Activated CD4-positive, CD25-positive, alpha-beta regulatory T cell treated with anti-CD3 and anti-CD28 coated beads, Interleukin-2, amount 50 U/mL, for 72 hours (primary cell): ENCODE measurements at places on chromosomes 2 and 18.

- no peak for DNase-seq
Measured at GRCh38 chr18:56929886-56930285, 217.0 kb upstream of the BOD1L2 start.

DNA sequence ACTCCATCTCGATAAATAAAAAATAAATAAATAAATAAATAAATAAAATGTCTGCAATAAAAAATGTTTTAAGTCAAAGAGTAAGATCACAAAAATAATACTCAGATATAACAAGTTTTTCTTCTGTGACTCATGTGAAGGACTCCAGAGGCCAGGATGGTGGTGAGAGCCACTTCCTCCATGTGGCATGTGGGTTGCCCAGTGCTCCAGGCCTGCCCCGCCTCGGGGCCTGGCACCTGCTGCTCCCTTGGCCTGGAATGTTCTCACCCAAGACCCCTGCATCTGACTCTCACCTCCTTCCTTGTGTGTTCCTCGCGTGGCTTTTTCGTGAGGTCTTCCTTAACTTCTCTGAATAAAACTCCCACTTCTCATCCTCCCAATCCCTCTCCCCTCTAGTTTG lies 77.4 kb upstream of the LDLRAD4 start:
- DNase-seq = no peak

GRCh38 chr2:238786792-238787490 lies 60.9 kb upstream of the TWIST2 start:
- no peak for DNase-seq

- no peak for DNase-seq
Measured at GRCh38 chr18:45286431-45286830, 328.8 kb upstream of the SLC14A2 start.

DNA sequence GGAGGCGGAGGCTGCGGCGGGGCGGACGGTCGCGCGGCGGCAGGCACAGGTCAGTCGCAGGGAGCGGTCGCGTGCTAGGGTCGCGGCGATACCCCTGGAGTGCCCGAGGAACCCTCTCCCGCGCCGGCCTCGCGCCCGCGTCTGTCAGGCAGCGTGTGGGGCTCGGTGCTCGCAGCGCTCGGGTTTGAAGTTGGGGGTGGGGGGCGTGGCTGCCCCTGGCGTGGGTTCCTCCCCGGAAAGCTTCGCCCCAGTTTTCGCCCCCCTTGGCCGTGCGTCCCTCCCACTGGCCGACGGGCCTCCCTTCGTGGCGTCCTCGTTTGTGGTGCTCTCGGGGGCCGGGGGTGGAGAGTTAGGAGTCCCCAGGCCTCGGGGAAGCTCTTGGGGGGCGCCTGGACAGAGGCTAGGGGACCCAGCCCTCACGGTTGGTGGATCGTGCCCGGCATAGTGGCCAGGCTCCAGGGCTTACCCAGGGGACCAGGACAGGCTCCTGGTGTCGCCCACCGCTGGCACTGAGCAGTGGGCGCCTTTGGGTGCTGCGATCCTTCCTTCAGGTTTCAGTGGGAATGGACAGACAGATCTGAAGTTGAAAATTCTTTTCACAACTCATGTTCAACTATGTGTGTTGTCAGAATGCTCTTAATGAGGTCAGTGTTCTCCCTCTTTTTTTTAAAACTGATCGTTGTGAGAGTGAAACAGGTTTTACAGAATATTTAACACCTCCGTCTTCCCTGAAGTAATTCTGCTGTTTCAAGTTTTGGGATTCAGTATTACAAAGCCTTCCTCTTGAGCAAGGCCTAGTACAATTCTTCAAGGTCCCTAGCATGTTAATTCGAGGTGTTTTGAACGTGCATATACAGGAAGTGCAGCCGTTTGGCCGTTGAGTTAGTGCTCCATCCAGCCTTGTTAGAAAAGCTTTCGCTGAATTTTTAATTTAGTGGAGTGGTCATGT lies 604 bp downstream of the RALBP1 start:
- DNase-seq = no peak

DNA sequence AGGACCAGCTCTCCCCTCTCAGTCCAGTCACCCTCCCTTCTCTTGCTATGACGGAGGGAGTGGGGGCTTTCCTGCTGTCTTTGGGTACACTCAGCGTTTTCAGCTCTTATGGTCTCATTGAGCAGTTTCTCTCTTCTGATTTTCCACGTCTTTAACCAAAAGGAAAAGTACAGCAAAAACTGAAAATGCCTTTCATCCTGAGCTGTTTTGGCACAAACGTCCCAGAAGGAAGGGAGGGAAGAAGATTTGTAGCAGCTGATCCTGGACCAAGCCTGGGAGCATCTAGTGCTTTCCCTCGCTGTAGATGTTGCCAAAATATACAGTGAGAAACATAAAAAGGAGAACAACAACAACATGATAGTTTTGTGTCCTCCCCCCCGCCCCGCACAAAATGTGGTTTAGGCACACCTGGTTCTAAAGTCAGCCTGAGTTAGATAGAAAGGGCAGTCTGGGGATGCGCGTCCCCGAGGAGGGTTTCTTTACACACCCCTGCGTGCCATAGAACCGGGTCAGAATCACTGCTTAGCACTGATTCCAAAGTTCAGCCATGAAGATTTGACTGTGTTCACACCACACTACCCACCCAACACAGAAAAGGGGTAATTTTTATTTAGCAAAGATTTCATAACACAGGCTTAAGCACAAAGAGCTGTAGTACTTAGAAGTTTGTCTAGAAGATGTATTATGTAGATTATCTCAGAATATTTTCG lies 53.4 kb downstream of the SLC40A1 start:
- no peak for DNase-seq

GRCh38 chr18:10032331-10033015 lies 118.7 kb downstream of the VAPA start:
- no peak for DNase-seq

DNA sequence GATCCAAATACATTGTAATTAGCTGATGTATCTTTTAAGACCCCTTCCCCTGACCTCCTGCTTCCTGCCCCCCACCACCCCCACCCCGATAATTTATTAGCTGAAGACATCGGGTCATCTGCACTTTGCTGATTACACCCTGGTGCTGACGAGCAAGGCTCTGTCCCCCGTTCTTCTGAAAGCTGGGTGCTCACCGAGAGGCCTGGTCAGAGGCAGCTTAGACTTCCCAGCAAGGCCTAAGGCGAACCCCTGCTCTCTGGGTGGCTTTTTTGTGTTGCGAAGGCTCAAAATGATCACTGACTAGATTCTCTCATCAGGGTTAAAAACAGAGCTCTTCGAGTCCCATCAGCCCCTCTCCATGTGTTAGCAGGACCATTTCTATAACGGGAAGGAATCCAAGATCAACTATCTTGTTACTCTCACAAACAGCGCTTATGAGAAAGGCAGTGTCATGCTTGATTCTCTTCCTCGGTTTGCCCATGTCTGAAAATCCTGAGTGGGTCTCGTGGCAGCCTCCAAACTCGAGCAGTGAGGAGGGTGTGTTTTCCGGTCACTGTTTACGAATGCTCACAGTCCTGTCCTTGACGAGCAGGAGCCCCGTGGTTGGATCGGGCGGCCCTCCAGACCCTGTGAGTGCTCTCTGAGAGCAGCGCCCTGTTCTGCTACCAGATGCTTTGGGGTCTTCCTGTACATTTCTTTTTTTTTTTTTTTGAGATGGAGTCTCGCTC lies 201.6 kb downstream of the HDAC4 start:
- no peak for DNase-seq

DNA sequence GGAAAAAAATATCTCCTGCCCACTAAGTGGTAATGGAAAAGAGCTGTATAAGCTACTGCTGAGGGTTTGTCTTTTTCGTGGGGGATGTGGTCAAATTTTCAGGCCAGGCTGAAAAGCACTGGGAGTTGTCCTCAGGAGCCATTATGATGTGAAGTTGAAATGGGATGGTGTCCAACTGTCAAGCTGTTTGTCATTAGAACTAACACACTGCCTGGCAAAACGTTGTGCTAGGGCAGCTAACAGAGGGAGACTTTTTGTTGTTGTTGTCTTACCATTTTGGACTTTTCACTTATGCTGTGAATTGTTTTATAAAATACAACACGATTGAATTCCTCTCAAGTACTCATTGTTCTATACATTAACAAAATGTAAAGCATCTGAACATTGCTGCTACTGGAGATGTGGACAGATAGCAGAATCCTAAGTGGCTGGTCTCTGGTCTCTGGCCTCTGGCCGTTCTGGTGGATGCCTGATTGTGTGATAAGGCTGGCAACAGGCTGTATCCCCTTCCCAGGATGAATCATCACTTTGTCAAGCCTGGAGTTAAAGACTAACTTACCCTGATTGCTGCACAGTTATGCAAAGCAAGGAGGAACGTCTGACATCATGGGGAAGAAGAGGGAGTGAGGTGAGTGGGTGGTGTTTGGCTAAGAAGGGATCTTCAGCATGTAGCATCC lies 2.3 kb downstream of the MYO1B start:
- DNase-seq = no peak

GRCh38 chr2:157418239-157418641 lies 25.6 kb downstream of the CYTIP start:
- DNase-seq = no peak

- DNase-seq = no peak
Measured at GRCh38 chr2:100745604-100746003, 74.3 kb upstream of the NPAS2 start.

DNA sequence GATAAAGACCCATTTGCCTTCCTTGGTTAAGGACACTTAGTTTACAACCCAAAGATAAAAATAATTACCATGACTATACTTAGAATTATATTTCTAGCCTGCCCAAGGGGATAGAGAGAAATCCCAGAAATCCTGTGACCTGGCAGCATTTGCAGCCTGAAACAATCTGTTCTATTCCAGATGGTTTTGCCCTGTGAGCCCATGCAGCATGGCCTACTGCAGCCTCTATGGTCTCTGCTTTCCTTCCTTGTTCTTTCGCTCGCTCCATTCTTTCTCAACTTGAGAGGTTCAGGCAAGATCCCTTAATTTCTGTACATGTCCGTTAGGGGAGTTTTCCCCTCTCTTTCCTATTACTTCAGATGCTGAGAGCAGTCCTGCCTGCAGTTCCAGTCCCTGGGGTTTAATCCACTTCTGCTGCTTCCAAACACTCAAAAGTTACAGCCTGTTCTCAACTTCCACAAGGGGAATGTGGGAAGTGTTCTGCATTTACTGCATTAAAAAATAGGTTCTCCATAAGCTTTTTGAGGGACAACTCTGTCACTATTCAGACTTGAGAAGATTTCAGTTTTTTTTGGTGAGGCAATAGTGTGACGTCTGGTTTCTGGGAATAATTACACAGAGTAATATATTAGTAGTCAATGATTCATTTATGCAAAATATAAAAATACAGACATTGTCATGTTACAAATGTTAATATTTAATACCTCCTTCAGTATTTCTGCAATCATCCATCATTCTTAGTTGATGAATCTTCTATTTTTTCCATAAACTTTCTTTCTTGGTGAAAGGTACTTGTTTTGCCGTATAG lies 80.3 kb downstream of the CDCA7 start:
- no peak for DNase-seq

GRCh38 chr18:77208964-77209363 lies 40.7 kb upstream of the GALR1 start:
- no peak for DNase-seq

GRCh38 chr2:14385043-14385442 lies 247.5 kb upstream of the LRATD1 start:
- DNase-seq = no peak

DNA sequence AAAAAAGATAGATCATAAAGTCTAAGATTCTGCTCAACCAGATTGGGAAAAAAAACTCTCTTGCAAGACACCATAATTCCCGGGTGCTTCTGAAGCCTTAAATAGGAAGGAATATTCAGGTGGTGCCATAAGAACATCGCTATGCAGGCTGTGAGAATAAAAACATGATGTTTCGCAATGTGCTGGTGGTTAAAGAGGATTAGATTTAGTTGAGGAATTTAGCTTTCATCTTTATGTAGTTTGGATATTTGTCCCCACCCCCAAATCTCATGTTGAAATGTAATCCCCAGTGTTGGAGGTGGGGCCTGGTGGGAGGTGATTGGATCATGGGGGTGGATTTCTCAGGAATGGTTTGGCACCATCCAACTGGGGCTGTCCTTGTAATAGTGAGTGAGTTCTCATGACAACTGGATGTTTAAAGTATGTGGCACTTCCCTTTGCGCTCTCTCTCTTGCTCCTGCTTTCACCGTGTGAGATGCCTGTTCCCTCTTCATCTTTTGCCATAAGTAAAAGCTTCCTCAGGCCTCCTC lies 132.2 kb downstream of the AKAIN1 start:
- DNase-seq = no peak

- no peak for DNase-seq
Measured at GRCh38 chr2:223090540-223091235, 38.7 kb downstream of the KCNE4 start.

DNA sequence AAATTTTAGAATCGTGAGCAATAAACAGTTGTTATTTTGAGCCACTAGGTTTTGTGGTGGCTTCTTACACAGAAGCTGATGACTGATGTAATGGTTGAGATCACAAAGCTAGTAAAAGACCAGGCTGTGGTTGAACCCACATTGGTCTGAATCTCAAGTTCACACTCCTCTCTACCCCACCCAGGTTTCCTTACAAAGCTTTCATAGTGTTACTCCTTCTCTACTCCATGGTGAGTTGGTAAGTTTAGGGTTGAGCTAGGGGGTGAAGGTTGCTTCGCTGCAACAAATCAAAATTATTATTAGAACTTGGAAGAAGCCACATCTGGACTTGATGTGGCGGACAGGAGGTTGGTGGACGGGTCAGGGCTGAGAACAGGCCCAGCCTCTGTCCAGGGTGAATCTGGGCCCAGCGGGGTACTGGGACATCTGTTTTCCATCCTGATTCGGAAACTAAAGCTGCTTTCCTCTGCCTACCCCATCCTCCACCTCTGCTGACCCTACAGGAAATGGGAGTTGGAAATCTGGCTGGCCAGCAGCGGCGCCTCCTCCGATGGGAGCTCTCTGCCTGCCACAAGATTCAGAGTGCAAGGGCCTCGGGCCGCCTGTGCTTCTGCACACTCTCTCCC lies 86.3 kb downstream of the ZFP36L2 start:
- no peak for DNase-seq

DNA sequence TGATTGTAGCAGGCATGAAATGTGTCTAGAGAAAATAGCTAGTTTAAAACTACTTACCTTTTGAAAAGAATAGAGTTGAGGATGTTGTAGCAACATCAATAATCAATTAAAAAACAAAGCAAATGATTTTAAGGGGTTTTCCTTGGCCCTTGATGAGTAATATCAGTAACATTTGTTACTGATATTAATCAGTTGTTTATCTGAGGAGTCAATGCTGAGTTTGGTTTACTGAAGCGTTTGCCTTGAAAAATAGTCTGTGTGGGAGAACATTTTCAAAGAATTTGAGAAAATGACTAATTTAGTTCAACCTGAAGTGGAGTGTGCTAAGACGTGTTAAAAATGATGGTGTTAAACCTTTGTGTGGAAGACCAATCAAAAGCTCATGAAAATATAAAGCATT lies 9.3 kb downstream of the PTH2R start:
- no peak for DNase-seq

DNA sequence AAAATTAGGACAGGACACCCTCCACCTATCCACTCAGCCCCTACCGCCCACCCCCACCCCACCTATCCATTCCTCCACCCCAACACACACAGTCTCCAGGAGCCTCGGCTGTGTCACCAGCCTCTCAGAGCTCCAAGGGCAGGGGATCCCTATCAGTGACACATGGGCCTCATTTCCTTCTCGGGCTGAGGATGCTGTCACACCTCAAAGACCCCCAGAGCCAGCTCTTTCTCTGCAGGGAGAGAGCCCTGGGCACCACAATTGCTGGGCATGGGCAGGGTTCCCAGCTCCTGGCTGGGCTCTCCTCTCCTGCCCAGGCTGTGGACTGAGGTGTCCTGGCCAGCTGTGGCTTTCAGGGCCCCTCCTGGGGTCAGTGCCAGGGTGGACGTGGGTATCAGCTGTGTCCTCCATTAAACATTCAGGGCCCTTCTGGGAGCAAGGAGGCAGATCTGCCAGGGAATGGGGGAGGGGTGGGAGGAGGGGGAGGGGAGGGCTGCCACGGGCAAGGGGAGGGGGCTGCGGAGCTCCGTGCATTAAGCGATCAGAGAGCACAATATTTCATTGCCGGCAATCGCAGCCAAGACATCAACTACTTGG lies 14.3 kb upstream of the ECEL1 start:
- no peak for DNase-seq
